Activated CD8-positive, alpha-beta memory T cell treated with anti-CD3 and anti-CD28 coated beads for 1 hour (primary cell): ENCODE measurements at places on chromosomes 16 and 17.
A peak's percentile ranks its signal among the peaks of the same experiment; 100 is the strongest.

DNA sequence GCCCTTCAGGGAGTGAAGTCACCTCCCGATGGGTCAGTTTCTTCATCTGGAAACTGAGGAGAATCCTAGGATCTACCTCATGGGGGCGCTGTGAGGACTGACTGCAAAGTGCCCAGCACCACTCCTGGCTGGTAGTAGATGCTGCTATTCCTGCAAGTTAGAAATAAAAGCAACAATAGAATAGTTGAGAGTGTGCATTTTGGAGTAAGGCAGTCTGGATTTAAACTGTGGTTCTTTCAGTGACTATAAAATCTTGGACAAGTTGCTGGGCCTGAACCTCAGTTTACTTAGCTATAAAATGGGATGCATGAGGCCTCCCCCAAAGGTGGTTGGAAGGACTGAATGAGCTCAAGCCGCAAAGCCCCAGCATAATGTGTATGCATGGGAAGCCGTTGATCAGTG, 70.6 kb downstream of the CYB5B start:
- DNase-seq = peak; percentile 3

DNA sequence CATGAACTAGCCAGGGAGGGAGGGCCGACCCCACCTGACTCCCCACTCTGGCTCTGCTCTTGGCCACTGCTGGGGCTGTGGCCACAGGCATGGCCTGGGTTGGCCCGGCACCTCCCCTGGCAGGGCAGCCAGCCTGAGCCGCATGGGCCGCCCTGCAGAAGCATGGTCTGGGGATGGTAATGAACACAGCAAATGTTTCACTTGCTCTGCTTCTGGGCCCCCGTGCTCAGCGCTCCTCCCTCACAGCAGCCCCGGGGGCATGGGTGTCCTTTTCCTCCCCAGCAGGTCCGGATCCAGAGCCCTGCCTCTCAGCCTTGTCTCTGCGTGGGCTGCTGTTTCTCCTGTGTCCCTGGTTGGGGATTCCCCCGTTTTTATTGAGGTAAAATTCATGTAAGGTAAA, 30.9 kb upstream of the KCNJ12 start:
- DNase-seq = no peak

DNA sequence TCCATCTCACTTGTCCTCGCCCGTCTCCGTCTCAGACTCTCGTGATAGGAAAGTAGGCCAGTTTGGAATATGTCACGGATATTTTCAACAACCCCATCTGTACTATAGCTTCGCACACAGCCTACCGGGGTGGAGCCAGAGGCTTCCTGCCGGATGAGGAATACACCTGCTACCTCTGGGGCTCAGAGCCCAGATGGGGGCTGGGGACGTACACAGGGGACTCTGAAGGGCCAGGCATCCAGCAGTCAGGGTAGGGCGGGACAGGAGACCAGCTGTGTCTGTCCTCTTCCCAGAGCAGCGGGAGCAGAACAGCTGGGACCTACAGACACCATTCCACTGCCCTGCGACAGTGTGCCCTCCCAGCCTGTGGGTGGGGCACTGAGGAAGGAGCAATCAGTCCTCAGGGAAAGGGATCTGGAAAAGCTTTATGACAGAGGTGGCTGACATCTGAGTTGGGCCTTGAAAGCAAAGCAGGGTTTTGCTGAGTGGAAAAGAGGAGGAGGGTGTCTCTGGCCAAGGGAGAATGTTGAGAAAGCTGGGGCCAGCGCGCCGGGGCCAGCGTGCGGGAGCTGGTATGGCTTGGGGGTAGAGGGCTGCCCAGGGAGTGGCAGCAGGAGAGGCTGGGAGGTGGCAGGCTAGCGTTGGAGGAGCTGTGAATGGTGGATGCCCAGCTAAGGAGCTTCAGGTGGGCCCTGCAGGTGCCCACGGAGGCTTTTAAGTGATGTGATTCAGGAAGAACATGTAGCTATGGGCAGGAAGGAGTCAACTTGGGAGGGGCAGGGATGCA, 11.5 kb upstream of the SRCIN1 start:
- no peak for DNase-seq

DNA sequence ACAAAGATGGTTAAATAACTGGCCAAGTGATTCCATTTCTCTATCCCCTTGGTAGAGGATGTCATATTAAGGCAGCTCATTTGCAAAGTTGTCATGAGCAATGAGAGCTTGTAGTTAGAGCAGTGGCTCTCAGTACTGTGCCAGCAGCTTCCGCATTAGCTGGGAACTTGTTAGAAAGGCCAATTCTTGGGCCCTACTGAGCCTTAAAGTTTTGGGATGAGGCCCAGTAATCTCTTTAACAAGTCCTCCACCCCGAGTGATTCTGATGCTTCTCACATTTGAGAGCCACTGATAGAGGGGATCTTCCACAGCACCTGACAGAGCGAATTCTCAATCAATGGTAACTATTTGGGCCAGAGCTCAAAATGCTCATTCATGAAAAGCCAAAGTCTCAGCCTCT, 20.2 kb upstream of the CCL1 start:
- DNase-seq = no peak

DNA sequence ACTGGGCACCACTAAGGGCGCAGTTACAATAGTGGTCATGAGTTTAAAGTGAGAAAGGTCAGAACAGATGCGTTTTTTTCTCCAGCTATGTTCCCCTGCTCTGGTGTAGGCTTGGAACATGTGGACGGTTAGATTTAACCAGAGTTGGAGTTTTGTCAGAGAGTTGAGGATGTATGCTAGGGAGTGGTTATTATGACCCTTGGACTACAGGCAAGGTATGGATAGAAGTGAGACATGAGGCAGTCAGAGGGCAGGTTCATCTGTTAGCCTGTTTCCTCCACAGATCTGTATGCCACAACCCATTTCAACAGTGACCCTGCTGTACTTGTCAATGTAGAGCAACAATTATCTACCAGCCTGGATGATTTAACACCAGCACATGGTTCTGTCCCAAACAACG, 22.6 kb downstream of the TPPP3 start:
- no peak for DNase-seq

GRCh38 chr16:57732037-57732436, 3.5 kb upstream of the KATNB1 start:
- no peak for DNase-seq

GRCh38 chr17:9206741-9207332, 185.5 kb downstream of the NTN1 start:
- no peak for DNase-seq

DNA sequence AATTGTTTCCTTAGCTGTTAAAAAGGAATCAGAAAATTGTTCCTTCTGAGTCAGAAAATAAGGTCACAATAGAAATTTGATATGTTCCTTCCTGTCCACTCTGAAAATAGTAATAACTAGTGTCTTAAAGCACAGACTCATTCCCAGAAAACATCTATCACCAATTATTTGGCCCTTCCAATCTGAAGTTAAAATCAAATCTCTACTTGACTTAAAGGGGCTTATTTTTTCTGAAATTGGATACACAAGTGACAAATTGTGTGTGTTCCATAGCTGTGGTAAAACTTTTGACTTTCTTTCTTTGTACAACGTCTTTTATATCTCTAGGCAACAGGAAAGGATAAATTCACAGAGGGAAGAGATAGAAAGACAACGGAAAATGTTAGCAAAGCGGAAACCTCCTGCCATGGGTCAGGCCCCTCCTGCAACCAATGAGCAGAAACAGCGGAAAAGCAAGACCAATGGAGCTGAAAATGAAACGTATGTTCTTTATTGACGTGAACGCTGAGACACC, 54.5 kb upstream of the MRC2 start:
- no peak for DNase-seq

GRCh38 chr17:35932586-35932985, 2.0 kb upstream of the RDM1 start:
- DNase-seq = no peak

DNA sequence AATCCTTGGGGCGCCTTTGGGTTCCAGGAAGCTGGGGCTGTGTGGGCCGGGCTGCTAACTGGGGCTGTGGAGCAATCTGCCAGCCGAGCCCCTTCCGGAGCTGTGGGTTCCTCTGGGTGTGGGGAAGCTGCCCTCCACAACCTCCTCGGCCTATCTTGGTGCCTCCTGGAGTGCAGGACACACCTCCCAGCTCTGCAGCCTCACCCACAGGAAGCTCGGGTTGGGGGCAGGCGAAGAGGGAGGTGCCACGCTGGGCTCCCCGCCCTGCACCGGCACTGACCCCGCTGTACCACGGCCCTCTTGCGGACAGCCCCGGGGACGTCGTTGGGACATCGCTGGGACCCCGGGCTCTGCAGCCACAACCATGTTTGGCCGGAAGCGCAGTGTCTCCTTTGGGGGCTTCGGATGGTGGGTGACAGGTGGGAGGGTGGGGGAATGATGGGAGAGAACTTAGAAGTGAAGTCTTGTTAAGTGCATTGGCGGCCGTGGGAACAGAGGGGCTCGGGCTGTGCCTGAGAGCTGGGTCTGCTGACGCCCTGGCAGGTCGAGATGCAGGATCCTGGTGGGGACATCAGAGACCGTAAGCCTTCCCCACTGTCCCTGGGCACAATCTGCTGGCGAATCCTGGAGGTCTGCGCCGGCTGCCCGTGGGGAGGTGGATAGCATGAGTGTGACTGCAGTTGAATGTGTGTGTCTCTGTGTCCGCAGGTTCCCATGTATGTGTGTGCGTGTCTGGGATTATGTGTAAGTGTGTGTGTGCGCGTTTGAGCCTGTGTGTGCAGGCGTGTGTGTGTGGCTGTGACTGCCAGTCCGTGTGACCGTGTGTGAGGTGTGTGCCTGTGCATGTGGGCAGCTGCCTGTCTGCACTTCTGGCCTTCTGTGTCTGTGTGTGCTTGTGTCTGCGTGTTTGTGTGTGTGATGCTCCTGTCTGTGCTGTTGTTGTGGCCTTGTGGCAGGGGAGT, at the start of gene RAP1GAP2:
Gene RAP1GAP2, plus strand, starts transcription at position 275 of the 962 bp plus-strand sequence. Its CDS starts 90 bp downstream, at position 365.
- DNase-seq = peak; percentile 46

GRCh38 chr17:43114151-43114552, 11.0 kb downstream of the BRCA1 start:
- DNase-seq = no peak

DNA sequence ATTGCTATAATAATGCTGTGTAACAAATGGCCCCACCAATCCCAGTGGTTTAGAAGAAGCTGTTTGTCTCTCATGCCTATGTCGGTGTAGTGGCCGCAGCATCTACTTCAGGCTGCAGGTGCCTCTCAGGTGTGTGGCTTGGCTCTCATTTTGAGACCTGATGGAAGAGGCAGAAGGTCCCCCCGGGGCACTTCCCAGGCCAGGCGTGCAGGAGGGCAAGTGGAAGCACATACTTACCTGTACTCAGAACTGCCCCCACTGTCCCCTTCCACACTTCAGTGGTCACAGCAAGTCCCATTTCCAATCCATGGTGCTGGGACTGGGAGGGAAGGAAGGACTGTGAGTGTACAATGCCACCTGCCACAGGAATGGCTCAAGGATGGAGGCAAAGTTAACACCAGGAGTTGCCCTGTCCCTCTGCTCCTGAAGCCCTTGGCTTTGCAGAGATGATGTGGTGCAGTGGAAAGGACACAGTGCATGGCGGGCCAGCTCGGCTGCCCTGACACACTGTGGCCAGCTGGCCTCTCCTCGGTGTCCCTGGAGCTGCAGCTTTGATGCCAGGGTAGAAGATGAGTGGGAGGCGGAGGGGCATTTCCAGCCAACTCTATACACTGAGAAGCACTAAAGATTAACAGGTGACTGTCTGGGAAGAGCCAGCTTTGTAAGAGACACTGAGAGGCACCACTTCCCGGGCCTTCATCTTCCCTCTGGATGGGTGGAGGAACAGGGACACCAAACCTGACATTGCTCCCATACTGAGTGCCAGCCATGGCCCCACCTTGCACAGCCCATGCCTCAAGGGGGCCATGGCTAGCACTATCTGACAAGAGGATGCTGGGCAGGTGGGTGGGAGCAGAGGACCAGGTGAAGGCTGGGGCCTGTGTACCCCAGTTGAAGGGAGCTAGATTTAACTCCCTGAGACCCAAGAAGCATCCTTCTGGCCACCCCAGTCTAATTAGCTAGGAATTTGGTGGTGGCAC, 105.9 kb downstream of the METRNL start:
- no peak for DNase-seq

GRCh38 chr17:45977976-45978626, 20.9 kb upstream of the STH start:
- no peak for DNase-seq

GRCh38 chr16:79929260-79929965, 328.9 kb upstream of the MAF start:
- no peak for DNase-seq

DNA sequence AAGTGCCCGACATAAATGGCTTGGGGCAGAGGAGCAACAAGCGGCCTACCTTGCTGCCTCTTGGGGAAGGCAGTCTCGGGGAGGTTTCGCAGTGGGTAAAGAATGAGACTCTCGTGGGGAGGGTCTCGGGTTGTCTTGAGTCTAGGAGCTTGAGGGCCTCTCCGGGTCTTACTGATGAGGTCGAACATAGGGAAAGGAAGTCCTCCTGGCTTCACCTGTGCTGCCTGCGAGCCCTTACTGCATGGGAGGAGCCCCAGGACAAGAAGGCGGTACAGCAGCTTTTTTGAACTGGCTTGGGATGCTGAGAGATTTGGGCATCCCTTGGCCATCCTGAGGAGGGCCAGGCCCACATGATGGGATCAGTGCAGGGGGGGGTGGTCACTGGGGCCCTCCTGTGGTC, 71.4 kb downstream of the SPECC1 start:
- no peak for DNase-seq

GRCh38 chr17:19345067-19345460, 17.5 kb downstream of the B9D1 start:
- no peak for DNase-seq

- DNase-seq = no peak
Measured at GRCh38 chr17:62631936-62632924, 4.8 kb downstream of the MRC2 start.

- DNase-seq = no peak
Measured at GRCh38 chr17:81486199-81486810, 26.3 kb downstream of the ACTG1 start.

- no peak for DNase-seq
Measured at GRCh38 chr17:76449126-76449525, 3.8 kb downstream of the UBE2O start.

GRCh38 chr17:28549236-28550132, 2.9 kb downstream of the UNC119 start:
- DNase-seq = peak; percentile 13

DNA sequence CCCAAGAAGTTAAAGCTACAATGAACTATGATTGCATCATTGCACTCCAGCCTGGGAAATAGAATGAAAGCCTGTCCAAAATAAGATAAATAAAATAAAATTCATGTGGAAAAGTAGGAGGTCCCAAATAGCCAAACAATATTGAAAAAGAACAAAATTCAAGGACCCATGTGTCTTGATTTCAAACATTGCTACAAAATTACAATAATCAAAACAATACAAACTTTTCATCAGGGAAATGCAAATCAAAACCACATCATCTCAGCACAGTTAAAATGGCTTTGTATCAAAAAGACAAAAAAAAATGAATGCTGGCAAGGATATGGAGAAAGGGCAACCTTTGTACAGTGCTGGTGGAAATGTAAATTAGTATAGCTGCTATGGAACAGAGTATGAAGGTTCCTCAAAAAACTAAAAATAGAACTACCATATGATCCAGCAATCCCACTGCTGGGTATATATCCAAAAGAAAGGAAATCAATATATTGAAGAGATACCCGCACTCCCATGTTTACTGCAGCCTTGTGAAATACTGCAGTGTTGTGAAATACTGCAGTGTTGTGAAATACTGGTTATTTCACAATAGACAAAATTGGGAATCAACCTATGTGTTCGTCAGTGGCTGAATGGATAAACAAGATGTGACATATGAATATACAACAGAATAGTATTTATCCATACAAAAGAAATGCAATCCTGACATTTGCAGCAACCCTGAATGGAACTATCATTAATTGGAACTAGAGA, 24.5 kb upstream of the ZNF287 start:
- no peak for DNase-seq
